Suppressor macrophage (primary cell): ENCODE measurements at places on chromosomes 12 and 14.

- no peak for DNase-seq
Observed at GRCh38 chr12:122420471-122421162, 1.9 kb downstream of the CLIP1 start.

GRCh38 chr14:54058505-54058904, 101.9 kb upstream of the BMP4 start:
- DNase-seq, result no peak

DNA sequence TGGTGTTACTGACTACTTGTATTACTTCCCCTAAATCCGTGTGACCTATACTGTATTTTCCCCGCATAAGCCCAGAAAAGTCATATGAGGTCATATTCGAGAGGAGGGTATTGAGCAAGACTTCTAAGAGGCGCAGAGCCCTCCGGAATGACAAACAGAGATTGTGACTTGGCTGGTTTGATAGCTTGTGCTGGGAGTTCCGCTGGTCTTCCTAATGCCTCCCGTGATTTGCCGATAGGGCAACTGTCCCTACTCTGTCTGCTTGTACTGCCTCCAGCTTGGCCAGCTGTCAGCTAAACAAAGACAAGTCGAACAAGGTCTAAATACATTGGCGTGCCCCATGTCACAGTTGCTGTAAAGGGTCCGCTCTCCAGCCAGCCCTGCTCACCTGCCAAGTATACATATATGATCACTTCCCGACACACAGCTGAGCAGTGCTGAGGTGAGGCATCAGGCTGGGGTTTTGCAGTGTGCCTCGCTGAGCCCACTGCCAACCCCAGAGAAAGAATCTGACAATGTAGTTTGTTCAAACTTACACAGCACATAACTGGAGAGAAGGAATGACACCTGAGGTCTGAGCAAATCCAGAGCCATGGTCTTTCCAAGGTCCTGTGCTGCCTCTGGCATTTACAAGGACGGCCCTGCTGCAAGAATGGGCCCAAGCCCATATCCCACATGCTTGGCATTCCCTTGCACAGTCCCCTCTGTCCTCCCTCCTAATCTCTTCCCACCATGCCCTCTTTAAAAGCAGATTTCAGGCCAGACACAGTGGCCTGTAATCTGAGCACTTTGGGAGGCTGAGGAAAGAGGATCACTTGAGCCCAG, 23.7 kb downstream of the LGMN start:
- peak; percentile 94 for DNase-seq

DNA sequence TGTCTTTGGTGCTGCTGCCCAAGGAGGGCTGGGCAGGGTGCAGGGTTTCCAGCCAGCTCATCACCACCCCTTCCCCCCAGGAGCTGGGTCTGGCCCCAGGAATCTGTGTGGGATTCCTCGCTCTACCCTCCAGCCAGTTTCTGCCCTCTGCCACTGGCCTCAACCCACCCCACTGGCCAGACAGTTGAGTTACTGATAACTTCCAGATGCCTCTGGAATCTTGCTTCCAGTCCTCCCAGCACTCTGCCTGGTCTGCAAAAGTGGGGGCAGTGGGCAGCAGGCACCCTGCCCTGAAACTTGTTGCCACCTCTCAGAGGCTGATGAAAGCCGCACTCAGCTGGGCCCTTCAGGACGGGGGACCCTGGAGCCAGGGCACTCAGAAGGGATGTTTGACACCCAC, 20.1 kb upstream of the TBX3 start:
- no peak for DNase-seq

- no peak for DNase-seq
Observed at GRCh38 chr12:43208627-43209026, 343.4 kb downstream of the ADAMTS20 start.
